Activated T-helper 1 cell treated with anti-CD3 and anti-CD28 coated beads, Interleukin-2, amount 50 U/mL, for 16 hours (primary cell): ENCODE measurements at places on chromosomes 4 and X.

GRCh38 chr4:53640576-53641453, 49.5 kb upstream of the LNX1 start:
- no peak for DNase-seq

- DNase-seq, result no peak
These were observed 460.7 kb upstream of the SMIM31 start for GRCh38 chr4:164293203-164293602.

DNA sequence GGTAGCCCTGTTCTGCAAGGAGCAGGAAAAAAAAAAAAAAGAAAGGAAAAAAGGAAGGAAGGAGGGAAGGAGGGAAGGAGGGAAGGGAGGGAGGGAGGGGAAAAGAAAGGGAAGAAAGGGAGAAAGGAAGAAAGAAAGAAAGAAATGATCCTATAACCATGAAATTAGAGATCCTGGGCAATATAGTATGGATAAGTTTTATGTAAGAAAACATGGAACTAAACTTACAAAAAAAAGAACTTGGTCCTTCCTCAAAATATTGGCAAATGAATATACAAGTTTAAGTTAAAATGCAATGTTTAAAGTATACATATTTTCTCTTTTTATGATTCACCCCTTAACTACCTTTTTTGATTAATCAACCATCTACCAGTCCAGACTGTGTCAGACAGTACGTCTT, 18.9 kb downstream of the BBS7 start:
- DNase-seq, result no peak

DNA sequence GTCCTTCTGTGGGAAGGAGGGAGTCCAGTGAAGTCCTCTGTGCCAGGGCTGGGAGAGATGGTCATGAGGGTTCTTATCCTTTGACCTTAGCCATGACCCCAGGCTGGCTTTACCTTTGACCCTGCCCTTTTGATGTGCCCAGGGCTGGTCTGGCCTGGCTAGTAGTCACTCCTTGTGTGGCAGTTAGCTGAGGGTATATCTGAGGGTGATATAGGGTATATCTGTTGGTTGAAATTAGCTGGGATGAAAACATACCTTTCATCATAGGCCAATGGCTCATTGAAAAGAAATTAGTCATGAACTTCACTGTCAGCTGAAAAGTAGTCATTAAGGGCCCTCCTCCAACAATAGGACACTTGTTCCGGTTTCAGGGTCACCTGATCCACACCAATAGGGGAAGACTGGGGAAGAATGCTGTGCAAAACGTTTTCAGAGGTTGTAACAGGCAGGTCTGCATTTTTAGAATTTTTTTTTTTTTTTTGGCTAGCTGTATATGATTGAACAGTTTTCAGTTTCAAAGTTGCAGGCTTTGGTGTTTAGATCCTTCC, 74.6 kb upstream of the STOX2 start:
- no peak for DNase-seq

- DNase-seq, result no peak
These were observed 283.1 kb upstream of the SPANXN4 start for GRCh38 chrX:142742581-142742980.

DNA sequence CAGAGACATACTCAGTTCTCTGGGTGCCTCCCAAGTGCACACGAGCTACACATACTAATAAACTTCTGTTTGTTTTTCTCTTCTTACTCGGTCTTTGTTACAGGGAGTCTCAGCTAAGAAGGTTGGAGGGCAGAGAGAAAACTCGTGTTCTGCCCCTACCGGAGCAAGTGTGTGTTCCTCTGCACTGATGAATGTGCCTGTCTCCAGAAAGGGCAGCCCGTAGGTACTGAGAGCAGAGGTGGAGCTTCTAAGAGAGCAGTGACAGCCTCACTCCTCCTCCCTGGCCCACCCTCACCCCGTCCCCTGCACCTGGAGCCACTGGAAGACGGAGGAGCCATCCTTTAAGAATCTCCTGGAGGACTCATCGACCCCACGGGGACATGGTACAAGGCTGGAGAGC, 67.6 kb downstream of the MTNR1A start:
- no peak for DNase-seq
